NAMALWA (cell line): ENCODE measurements at places on chromosomes 13 and 19.

DNA sequence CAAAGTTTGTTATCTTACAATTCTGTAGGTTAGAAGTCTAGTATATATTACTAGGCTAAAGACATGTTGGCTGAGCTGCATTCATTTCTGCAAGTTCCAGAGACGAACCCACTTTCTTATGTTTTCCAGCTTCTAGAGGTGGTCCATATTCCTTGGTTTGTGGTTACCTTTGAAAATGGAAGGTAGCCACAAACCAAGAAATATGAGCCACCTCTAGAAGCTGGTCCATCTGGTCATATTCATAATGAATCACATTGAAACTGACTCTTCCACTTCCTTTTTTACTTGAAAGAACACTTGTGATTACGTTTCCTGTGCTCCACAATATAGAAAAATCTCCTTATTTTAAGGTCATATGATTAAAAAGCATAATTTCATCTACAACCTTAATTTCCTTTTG lies 943.0 kb upstream of the PCDH9 start:
- DNase-seq = no peak

DNA sequence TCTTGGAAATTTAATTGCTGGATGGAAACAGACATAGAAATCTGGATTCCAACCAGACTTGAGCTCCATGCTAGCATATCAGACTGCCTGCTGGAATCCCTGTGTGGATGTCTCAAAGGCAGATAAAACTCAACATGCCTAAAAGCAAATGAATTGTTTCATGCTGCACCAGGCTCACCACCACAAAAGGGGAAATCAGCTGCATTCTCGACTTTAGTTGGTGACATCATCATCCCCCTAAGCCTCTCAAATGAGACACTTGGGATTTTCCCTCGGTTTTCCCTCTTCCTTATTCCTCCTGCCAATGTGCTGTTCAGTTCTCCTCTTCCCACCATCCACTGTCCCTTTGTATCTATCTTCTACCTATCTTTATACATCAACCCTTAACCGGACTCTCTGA lies 134.3 kb downstream of the ZDHHC20 start:
- DNase-seq = no peak

- DNase-seq = no peak
Observed at GRCh38 chr13:27053902-27054595, 117.6 kb downstream of the USP12 start.

DNA sequence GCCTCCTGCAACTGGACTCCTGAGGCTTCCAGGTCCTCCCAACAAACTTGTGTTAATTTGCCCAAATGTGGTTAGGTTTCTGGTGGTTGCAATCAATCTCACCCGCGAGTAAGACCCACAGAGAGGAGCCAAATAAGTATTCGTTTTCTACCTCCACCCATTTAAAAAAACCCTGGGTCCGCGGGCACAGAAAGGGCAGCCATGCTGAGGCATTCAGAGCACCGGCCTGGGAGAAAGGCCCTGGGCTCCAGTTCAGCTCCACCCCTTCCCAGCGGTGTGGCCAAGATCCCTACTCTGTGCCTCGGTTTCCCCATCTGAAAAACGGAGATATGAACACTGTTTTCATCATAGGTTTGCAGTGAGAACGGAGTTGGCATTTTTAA lies 56.9 kb downstream of the PEPD start:
- no peak for DNase-seq

DNA sequence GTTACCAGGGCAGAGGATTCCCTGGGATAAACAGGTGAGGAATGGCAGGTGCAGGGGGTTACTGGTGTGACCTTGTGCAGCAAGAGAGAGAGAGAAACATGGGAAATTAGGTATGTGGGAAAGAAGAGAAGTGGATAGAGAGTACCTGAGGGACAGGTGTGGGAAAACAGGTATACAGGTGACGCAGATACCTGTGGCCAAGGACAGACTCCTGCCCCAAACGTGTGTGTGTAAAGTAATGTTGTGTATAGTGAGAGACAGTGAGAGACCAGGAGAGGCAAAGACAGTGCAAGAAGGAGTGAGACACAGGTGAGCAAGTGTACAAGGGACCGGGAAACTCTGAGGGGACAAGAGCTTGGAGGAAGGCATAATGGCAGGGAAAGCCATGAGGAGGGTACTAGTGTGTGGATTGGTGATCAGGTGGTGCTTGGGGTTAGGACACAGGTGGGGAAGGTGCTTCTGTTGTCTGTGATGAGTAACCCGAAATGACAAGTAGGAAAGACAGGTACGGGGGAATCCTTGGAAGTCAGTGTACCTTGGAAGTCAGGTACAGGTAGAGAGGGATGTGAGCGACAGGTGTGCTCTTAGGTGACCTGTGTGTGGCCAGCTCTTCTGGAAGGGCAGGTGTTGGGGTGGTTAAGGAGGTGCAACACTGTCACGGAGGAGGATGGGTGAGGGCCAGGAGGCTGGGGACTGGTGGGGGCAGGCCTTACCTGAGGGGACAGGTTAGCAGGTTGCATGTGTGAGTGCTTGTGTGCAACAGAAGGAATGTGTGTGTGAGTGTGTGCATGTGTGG lies 2.8 kb downstream of the ERFL start:
- no peak for DNase-seq

GRCh38 chr13:28031220-28031895 lies 42.9 kb upstream of the URAD start:
- DNase-seq = no peak

DNA sequence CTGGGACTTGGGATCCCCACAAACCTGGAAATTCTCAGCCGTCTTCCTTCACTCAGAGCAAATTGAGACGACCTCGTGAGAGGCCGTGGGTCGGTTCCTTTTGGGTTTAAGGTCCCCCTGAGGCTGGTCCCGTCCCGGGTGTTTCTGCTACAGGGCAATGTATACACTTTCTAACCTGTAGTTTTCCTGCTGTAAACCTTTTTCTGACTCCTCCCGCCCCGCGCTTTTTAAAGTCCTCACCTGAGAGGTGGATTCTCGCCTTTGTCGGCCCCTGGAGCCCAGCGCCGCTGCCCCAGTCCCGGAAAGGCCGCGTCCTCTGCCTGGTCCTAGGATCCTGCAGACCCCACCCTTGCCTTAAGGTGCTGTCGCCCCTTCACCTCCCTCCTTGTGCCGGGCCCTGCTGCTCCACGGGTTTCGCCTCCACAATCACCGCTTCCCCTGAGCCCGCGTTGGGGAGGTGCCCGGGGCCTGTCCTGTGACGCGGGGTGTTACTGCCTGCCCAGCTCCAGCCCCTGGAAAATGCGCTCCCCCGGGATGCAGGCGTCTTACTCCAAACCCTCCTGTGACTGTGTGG lies 391 bp downstream of the ZNF761 start:
- DNase-seq = peak; percentile 17

GRCh38 chr19:29445246-29445645 lies 80.5 kb upstream of the VSTM2B start:
- DNase-seq = no peak

DNA sequence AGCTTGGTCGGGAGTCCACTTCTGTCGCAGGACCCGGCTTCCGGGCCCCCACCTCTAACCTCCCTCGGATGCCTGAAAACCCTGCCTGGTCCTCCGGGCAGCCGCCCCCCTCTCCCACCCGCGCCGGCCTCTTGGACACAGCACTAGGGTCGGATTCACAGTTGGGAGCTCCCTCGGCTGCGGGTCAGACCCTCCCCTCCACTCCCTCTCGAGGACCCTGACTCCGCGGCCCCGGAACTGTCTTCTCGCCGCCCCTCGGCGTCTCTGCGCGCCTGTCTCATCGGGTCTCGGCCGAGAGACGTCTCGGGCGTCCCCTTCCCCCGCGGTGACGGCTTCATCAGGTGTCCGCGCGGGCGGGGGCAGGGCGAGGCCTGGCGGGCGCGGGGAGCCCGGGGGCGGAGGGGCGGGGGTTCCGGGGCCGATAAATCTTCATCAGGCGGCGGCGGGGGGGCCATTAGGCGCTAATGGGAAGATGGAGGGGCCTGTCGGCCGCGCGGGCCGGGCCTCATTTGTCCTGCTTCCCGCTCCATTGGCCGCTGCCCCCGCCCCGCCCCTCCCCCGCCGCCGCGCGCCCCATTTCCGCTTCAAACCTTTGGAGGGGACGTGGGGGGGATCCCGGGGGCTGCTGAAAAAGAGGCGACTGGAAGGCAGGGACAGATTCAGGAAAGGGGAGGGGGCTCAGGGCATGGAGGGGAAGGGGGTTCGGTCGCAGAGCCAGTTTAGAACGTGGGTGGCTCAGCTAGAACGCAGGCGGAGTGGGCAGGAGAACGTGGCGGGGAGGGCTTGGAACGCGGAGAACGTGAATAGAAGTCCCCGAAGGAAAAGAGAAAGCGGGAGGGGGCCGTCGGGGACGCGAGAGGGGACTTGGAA lies 11.8 kb upstream of the ERFL start:
- no peak for DNase-seq

DNA sequence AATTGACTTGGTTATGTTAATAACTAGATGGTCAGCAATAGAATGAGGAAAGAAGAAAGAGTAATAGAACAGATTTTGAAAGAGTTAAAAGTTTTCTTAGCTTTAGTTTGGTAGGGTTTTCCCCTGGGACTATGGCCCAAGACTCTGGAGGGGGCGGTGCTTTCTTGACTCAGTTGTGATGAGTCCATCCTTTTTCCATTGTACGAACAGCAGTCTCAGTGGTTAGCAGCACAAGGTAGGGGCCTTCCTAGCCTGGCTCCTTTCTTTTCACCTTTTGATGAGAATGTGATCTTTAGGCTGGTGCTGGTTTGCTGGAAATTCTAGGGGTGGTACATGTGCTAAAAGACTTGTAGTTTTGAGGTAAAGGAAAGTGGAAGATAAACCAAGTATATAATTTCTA lies 38.8 kb downstream of the ZNF506 start:
- no peak for DNase-seq

DNA sequence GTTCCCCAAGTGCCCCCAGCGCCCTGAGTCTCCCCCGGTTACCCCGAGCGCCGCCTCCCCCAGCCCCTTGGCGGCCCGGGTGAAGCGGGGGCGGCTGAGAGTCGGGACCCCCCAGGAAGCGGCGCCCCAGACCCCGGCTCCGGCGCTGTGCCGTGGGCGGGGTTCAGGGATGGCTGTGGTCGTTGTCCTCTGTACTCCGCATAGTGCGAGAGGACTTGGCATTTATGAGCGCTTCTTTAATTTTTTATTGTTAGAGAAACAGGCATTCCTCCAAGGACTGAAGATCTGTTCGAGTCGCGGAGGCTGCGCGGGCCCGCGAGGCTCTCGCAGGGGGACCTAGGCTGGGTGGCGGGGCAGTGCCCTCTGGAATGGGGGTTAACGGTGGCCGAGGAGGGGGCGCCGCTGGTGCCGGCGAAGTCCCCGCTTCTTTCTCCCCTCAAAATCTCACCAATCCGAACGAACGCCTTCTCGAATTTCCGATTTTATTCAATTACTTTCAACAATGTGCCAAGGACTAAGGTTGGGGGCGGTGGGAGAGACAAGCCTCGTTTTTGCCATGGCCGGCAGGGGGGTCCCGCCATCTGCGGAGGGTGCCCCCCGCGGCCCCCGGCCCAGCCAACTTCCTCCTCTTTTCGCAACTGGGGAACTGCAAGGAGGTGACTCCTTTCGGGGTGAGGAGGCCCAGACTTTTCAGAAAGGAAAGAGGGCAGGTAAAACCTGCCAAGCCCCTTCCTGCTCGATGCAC lies 596 bp upstream of the GJB2 start:
- no peak for DNase-seq

- DNase-seq = no peak
Observed at GRCh38 chr19:50693064-50693975, 26.3 kb downstream of the SHANK1 start.

GRCh38 chr13:77548095-77548494 lies 12.6 kb downstream of the SCEL start:
- no peak for DNase-seq

GRCh38 chr13:49571299-49572240 lies 13.8 kb downstream of the RCBTB1 start:
- DNase-seq = no peak

DNA sequence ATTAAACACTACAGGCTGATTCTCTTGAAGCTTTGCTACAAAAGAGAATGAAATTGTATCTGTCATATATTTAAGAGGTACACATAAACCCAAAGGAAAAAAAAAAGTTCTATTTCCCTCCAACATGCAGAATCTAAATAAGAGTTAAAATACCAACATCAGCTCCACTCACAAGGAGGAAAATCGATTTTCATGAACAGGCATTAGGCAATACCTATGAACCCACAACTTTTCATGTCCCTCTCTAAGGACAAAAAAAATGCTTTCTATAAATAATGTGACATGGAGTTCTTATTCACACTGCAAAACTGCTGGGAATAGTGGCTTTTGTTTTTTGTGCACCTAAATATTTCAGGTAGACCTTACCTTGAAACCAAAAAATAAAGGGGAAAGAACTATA lies 192.5 kb downstream of the KLF12 start:
- DNase-seq = no peak

GRCh38 chr19:12757544-12758274 lies 6.1 kb downstream of the BEST2 start:
- DNase-seq = peak; percentile 72

GRCh38 chr19:11165486-11166030 lies 10.0 kb upstream of the SPC24 start:
- DNase-seq = no peak

- no peak for DNase-seq
Observed at GRCh38 chr19:7879111-7879807, 5.1 kb upstream of the PRR36 start.

GRCh38 chr19:35142606-35143230 lies 337 bp upstream of the FXYD7 start:
- DNase-seq = peak; percentile 68

DNA sequence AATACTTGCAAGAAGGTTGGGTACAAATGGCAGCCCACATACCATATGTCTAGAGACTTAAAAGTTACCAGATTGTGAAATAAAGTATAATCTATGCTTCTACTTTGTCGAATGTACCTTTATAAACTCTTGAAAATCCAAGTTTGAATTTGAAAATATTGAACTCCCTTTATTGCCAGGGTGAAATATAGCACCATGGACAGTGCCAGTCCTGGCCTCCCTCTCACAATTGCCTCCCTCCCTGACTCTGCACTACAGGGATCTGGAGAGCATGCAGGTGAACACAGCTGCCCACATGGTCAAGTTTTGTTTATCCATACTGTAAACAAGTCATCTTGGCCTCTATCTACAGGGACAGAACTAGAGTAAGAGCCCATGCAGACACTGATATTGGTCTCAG lies 394.1 kb upstream of the SLITRK6 start:
- no peak for DNase-seq

GRCh38 chr13:75468602-75469001 lies 13.4 kb downstream of the TBC1D4 start:
- DNase-seq = no peak

GRCh38 chr19:29529646-29530539 lies 4.1 kb downstream of the VSTM2B start:
- no peak for DNase-seq

DNA sequence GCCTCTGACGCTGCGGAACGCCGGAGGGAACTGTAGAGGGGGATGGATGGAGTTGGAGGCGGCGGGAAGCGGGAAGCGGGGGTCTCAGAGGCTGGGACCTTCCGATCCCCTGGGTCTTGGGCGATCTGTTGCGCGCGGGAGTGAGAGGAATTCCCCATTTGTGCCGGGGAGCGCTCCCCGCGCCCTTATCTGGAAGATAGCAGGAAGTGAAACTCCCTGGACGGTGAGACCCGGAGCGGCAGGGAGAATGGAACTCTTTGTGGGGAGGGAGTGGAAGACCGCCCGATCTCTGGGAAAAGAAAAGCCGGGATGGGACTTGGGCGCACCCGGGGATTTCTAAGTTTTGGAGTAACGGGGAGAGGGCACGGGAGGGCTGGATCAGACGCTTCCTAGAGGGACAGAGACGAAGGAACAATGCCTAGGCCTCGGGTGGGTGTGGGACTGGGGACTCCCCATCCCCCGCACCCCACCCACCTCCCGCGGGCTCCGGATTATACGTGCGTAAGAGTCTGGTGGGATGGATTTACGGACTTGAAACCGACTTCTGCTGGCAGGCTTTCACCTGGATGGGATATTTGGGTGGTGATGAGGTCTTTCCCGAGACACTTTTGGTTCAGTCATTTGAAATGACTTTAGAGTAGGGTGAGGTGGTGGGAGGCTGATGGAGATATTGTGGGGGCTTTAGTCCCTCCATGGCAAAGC lies 495 bp downstream of the LSR start:
- DNase-seq = no peak
